ENCODE measurements at places on chromosomes 1 and 21. TPM values are rescaled to one million over a fixed set of nuclear protein-coding genes. Genes with fewer than 3 reads are reported as not detected.

CAMK1G gene
- total RNA-seq, result not detected

C1QB gene
- not detected for total RNA-seq

PCP4 gene
- total RNA-seq, result not detected

IFNLR1 gene
- under 0.01 TPM for total RNA-seq

KIF2C gene
- total RNA-seq, result 61.6 TPM

PERM1 gene
- not detected for total RNA-seq

COL11A1 gene
- total RNA-seq, result 71.6 TPM

RBP7 gene
- not detected for total RNA-seq

VSIG8 gene
- under 0.01 TPM for total RNA-seq

HPCA gene
- total RNA-seq, result not detected

SMYD2 gene
- 63.9 TPM for total RNA-seq

ATP6V1G3 gene
- not detected for total RNA-seq

CTSE gene
- 0.93 TPM for total RNA-seq

TMEM52 gene
- total RNA-seq, result not detected

CA14 gene
- 90.5 TPM for total RNA-seq

SLC44A5 gene
- total RNA-seq, result not detected

Data from melanocyte of skin (primary cell).